Endothelial cell (in vitro differentiated cells): ENCODE measurements at places on chromosomes 5 and 9. TPM values are rescaled to one million over a fixed set of nuclear protein-coding genes. Genes with fewer than 3 reads are reported as not detected.

The SLC6A3 gene
- 0.10 TPM for total RNA-seq

- no peaks in the 10 kb centered on the region for H3K27me3 ChIP-seq
- DNase-seq: no peak
- H3K4me3 ChIP-seq: no peak overlapping the region
- H3K27ac ChIP-seq: no peak overlapping the region
- H3K4me1 ChIP-seq: no peaks in the 10 kb centered on the region
These were observed 54.8 kb downstream of the HINT1 start for GRCh38 chr5:131110256-131110594.

DNA sequence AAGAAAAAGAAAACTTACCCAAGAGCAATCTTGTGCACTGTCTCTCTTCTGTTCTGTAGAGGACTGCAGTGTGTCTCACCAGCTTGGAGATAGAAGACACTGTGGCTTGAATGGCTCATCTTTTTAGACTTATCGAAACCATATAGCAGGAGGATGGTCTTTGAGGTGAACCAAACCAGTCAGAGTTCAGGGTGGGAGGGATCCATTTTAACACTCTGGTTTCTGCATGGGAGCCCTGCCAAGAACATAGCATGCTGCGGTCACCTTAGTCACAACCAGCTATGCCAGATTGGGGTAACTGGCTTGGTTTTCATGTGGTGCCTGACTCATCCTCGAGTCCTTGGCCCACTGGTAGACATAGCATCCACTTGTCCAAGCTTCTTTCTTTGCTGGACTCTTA is 135.1 kb downstream of the PAPPA start:
- no peak for DNase-seq
- H3K27me3 ChIP-seq: no peaks in the 10 kb centered on the region
- peaks cover 12% of the 10 kb centered on the region for H3K4me1 ChIP-seq
- no peak overlapping the region for H3K4me3 ChIP-seq
- no peak overlapping the region for H3K27ac ChIP-seq

The TLE4 gene
- 88.4 TPM for total RNA-seq

DNA sequence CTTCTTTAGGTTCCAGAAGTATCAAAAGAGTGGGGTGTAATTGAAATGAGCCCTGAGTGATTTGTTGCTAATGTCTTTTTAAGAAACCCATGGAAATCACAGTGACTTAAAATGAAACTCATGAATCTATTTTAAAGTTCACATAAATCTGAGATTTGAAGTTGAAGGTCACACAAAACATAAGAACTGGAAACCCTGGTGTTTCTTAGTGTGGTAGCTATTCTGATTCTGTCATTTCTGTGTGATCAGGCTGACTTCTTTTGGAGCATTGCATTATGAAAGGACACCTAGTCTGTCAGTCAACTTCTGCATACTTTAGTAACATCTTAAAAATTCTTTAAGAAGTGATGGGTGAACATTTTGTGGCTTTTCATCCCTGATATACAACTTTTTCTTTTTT is 448.8 kb downstream of the TLE4 start:
- H3K4me3 ChIP-seq: no peak overlapping the region
- H3K36me3 ChIP-seq: no peaks in the 10 kb centered on the region
- H3K4me1 ChIP-seq: no peaks in the 10 kb centered on the region
- no peak overlapping the region for H3K27ac ChIP-seq
- no peak for DNase-seq
- H3K27me3 ChIP-seq: no peaks in the 10 kb centered on the region

- H3K27ac ChIP-seq: no peak overlapping the region
- H3K36me3 ChIP-seq: peaks cover 2% of the 10 kb centered on the region
- H3K4me1 ChIP-seq: peaks cover 26% of the 10 kb centered on the region
- peaks cover 7% of the 10 kb centered on the region for H3K27me3 ChIP-seq
- no peak overlapping the region for H3K4me3 ChIP-seq
These were observed 4.1 kb upstream of the TCF7 start for GRCh38 chr5:134110382-134110781.

- H3K27ac ChIP-seq: no peak overlapping the region
- no peak overlapping the region for H3K4me3 ChIP-seq
- H3K4me1 ChIP-seq: peaks cover 6% of the 10 kb centered on the region
- no peaks in the 10 kb centered on the region for H3K36me3 ChIP-seq
- peaks cover 2% of the 10 kb centered on the region for H3K27me3 ChIP-seq
- no peak for DNase-seq
These were observed 220.6 kb downstream of the CTNND2 start for GRCh38 chr5:11683666-11684065.

DNA sequence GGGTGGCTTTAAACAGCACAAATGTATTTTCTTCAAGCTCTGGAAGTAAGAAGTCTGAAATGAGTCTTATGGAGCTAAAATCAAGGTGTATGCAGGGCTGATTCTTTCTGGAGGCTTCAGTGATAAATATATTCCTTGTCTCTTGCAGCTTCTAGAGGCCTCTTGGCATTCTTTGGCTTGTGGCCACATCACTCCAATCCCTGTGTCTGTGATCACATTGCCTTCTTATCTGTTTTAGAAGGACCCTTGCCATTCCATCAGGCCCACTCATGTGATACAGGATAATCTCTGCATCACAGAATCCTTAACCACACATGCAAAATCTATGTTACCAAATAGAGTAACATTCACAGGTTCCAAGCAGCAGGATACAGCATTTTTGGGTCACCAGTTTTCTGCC is 917.8 kb upstream of the C9orf72 start:
- H3K4me3 ChIP-seq: no peak overlapping the region
- H3K27ac ChIP-seq: no peak overlapping the region
- peaks cover 4% of the 10 kb centered on the region for H3K4me1 ChIP-seq
- H3K27me3 ChIP-seq: no peaks in the 10 kb centered on the region

DNA sequence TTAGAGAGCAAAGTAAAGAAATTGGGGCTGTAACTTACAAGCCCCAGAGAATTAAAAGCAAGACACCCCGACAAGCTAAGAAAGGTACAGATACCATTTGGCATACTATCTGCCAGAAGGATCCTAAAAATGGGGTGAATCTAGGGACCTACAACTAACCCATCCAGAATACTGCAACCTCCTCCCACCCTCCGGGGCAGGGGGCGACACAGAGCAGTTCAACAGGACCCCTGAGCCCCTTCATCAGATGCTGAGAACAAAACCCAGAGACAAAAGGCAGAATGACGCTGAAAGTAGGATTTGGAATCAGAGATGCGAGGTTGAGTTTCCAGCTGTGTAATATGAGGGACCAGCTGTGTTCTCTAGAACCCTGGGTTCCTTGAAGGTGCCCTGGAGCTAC is 71.2 kb downstream of the EPB41L4B start:
- H3K4me3 ChIP-seq: no peak overlapping the region
- DNase-seq: peak; percentile 25
- H3K36me3 ChIP-seq: no peaks in the 10 kb centered on the region
- H3K27me3 ChIP-seq: no peaks in the 10 kb centered on the region
- H3K27ac ChIP-seq: no peak overlapping the region

- peaks cover 4% of the 10 kb centered on the region for H3K4me1 ChIP-seq
- H3K27me3 ChIP-seq: peaks cover 1% of the 10 kb centered on the region
- no peak overlapping the region for H3K4me3 ChIP-seq
These were observed 8.4 kb upstream of the RANBP3L start for GRCh38 chr5:36310138-36310537.

- no peaks in the 10 kb centered on the region for H3K4me1 ChIP-seq
- no peaks in the 10 kb centered on the region for H3K27me3 ChIP-seq
- DNase-seq: no peak
- no peaks in the 10 kb centered on the region for H3K36me3 ChIP-seq
- H3K4me3 ChIP-seq: no peak overlapping the region
These were observed 472.3 kb downstream of the HINT1 start for GRCh38 chr5:130692770-130693169.

The GPR151 gene
- not detected for total RNA-seq

The SNX24 gene
- total RNA-seq: 16.1 TPM
